ENCODE measurements at places on chromosomes 2 and 18.

DNA sequence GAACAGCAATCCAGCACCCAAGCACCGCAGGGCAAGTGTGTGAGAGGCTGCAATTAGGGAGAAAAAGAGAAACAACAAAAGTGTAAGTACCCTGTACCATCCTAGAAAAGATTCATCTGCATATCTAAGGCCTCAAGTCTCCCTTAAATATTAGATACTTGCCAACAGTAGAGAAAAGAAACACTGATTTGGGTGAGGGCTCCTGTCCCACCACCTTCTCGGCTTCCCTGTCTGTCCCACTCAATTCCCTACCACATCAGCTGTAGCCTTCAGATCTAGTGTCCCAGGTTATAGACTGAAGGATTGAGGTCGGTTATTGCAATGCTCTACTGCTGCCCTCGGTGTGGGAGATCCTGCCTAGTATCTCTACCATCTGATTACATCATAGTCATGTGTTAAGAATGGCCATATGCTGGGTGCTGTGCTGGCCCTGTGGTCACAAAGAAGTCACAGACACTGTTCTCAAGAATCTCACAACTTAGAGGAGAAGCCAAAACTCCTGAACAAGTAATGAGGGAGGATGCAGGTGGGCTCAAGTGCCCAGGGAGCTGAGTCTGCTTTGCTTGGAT is 2.5 kb downstream of the RAX start:
- no peak for DNase-seq

- no peak for DNase-seq
Observed at GRCh38 chr2:230642966-230643365, 69.7 kb upstream of the CAB39 start.

DNA sequence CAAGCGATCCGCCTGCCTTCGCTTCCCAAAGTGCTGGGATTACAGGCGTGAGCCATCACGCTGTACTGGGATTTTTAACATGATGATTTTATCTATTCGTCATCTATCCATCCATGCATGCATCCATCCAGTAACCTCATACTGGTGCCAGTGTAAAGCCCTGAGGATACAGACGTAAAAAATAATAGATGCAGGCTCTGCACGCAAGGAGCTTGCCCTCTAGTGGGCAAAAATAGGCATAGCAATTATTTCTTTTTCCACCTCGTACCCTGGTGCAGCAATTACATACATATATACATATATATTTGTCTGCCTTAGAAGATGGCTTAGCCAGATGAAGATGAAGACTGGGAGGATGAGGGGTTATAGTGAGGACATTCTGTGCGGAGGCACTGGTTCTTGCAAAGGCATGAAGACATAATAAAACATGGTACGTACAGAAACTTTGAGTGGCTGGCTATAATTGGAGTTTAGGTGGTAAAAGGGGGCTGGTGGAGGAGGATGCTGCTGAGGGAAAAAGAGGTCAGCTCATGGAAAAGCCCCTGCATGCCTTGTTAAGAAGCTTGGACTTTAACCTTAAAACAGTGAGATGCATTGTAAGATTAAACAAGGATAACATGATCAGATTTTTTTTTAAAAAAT is 19.6 kb upstream of the RPIA start:
- peak; percentile 56 for DNase-seq

GRCh38 chr2:1874101-1874865 is 130.0 kb upstream of the PXDN start:
- DNase-seq: no peak
